ENCODE measurements at places on chromosomes 16 and 17.

DNA sequence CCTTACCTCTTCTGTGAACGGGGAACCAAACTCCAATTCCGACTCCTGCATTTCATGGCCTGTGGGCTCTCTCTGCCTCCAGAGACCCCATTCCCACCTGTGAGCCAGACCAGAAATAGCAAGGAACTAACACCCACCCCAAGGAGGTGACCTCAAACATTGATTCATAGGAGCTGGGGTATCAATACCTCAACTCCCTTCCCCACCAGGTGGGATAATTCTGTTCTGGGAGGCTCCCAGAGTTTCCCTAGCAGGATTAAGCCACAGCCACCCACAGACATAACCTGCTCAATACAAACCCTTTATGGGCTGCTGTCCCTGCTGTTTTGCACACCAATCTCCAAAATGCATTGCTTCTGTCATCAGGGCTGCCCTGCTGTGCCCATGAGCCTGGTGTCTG, 59.6 kb upstream of the FOXF1 start:
- no peak for DNase-seq

GRCh38 chr17:10754109-10754508, 24.3 kb upstream of the TMEM220 start:
- DNase-seq: peak; percentile 58

DNA sequence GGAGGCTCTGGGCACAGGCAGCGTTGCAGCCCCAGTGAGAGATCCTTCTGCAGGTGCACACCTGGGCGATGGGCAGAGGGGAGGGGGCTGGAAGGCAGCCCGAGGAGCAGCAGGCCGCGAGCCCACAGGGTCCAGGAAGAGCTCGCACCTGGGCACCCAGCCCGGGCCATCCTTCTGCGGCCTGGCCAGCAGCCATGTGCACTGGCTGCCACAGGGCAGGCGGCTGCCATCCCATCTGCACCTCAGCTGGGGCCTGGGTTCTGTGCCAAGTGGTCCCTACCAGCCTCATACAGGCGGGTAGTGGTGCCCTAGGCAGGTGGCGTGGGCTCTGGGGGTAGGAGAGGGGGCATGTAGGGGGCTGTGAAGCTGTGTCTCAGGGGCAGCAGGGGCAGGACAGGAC, 197.2 kb downstream of the RBFOX3 start:
- no peak for DNase-seq

DNA sequence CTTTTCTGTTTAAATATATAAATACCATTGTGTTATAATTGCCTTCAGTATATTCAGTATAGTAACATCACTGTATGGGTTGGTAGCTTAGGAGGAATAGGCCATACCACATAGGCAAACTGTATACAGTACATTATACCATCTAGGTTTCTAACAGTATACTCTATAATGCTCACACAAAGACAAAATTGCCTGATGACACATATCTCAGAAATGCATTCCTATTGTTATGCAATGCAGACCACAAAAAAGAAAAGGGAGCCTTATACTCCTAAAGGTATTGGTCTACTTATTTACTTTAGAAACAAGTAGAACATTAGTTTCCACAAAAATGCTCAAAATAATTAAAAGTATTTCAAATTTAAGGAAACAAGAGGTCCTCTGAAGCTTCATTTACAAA, 47.9 kb downstream of the SETD6 start:
- no peak for DNase-seq

DNA sequence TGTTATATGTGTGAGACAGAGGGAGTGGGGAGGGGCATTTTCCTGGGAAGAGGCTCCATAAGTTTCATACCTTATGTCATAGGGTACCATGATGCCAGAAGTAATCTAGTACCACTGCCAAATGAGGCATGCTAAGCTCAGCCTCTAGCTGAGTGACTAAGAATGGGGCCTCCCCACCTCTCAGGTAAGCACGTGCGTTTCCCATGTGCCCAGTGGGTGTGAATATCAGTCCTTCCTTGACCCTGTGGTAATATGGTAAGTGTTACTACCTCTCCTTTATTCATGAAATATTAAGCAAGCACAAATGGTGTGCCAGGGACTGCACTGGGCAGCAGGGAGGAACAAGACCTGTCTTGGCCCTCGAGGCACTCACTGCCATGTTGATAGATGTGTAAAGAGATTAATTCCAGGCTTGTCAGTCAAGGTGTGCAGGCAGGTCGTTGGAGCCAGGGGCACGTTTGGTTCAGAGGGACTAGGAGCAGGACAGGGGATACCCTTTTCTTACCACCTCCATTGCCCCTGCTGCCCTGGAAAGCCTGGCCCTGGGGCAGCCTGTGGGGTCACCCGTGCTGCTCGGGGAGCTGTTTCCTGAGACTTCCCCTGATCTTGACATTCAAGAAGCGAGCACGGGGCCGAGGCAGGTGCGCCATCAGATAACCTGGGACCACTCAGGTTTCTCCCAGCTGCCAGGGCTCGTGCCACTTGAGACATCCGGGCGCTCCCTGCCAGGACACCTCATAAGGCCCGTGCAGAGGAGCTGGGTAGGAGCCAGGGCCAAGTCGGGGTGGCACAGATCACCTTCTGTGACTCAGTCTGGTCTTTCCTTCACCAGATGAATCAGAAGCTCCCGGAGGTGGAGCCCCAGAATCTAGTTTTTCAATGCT, 8.8 kb downstream of the RSAD1 start:
- DNase-seq: no peak

- no peak for DNase-seq
Measured at GRCh38 chr17:61202564-61202963, 197.1 kb upstream of the TBX2 start.

GRCh38 chr17:14739656-14740431, 439.0 kb downstream of the HS3ST3B1 start:
- no peak for DNase-seq

- DNase-seq: no peak
Measured at GRCh38 chr17:64066716-64067115, 46.3 kb upstream of the ICAM2 start.

Data from SK-N-DZ (cell line).